Activated CD4-positive, alpha-beta T cell treated with anti-CD3 and anti-CD28 coated beads, Interleukin-2, amount 50 U/mL, for 16 hours (primary cell): ENCODE measurements at places on chromosomes 7 and 10.

DNA sequence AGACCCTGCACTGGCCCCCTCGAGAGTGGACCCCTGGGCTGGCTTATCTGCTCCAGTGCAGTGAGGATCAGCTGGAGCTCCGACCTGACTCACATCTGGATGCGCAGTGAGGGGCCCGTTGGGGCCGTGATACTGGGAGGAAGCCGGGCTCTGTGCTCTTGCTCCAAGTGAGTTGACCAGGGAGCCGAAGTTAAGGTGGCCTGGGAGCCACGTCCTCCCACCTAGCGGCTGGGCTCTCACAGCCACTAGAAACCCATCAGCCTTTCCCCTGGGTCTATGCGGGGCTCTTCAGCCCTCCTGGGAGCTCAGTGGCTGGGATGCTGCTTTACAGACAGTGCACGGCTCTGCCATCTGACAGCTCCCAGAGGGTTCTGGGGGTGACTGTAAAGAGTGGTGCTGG, 9.1 kb downstream of the ALKBH4 start:
- DNase-seq, result no peak

DNA sequence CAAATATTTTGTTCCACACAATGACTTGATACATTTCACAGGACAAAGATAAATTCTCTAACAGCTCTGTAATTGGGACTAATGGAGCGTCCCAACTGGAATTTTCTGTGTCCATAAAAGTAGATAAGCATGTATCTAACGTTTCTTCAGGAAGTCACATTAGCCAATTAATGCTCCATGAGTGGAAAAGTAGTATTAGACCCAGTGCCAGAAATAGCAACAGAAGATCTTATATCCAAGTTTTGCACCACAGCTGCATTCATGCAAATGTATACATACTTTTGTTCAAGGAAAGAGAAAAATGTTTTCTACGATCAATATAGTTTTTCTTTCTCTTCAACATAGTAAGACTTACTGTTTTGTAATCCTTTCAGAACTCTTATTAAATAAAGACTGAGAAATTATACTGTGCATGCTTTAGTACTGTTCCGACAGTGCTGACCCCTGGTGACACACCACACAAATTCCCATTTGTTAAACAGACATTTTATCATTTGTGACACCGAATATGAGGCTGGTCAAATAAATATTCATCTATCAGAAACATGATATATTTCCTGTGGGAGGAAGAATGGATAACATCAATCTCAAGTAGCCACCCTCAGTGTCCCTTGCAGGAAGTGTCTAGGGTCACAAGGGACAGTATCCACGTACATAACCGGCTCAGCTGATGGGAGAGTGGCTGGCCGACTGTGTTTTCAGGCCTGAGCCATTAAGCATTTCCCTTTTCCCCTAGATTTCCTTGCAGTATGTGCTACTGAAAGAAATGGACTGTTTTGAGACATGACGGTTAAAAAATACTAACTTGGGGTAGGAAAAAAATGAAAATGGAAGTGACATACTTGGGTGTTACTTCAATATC, 102.1 kb upstream of the RSU1 start:
- no peak for DNase-seq

GRCh38 chr7:2476776-2477446, 713 bp upstream of the GRIFIN start:
- no peak for DNase-seq

- no peak for DNase-seq
Measured at GRCh38 chr7:3297105-3297819, 3.8 kb upstream of the SDK1 start.

DNA sequence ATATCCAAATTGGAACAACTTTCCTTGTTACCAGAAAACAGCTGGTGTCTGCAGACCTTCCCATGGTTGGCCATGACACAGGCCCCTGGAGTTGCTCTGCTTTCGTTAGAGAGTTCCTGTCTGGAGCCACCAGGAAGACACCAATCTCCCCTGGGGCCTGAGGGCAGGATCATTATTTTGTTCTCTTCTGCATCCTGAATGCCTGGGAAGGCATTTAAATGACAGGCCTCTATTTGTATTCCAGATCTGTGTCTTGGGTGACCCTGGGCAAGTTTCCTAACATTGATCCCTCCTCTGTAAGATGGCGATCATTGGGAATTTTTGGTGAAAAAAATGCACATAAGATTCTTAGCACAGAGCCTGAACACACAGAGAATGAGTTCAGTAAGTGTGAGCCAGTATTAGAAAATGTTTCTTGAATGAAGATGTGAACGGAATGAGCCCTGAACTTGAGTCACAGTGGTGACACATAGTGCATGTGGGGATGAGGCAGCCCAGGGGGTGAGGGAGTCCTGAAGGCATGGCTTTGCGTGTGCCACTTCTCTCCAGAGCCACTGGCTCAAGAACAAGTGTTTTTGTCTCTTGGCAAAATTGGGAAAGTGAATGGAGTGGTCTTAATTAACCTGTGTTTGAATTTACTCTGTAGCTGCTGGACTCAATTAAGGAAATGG, 28.4 kb downstream of the BMPER start:
- no peak for DNase-seq

DNA sequence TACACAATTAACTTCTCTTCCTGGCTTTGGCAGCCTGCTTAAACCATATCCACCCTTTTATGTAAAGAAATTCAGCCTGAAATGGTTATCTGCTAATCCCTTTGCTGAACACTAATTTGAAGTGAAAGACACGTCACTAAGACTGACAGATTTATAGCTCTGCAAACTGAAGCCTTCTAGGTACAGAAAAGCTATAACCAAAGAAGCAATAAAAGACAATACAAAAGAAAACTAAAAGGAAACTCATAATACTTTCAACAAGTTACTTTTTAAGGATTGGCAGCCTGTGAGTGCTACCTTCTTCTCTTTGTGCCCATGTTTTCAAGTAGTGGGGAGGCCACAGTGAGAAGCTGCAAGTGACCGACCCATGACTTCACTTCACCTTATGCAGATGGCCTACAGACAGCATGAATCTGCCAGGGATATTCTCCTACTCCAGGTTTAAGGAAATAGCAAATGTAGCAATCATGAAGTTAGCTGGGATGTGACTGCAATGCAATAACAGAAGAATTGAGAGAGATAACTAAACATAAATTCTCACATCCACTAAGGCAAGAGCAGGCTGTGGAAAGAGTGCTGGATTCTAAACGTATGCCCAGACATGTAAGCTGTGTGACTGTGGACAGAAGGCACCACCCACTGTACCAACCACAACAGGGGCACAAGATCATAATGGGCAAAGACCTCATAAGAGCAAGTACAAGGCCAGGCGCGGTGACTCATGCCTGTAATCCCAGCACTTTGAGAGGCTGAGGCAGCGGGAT, 10.7 kb upstream of the SPOCK2 start:
- DNase-seq, result no peak

DNA sequence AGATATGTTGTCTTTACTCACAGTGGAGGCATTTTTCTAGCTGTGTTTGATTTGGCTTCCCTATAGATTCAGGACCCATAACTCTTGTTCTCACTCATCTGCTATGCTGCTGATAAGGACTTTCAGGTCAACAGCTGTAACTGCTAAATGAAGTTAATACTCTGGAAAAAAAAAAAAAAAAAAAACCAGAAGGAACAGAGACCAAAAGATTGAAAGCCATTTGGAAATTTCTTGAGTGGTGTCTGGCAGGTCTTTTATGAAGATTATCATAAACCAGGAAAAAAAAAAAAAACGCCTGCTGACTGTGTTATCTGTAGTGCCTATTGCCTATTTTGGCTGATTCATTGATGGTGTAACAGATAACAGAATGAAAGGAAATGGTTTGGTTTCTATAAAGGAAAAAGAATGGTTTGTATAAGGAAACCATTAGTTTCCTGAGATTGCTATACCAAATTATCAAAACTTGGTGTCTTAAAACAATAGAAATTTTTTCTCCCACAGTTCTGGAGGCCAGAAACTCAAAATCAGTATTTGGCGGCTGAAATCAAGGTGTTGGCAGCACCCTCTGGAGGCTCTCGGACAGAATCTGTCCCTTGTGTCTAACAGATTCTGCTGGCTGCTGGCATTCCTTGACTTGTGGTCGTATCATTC, 60.5 kb upstream of the BET1 start:
- peak; percentile 17 for DNase-seq
